ENCODE measurements at places on chromosomes 4 and X. TPM values are rescaled to one million over a fixed set of nuclear protein-coding genes. Genes with fewer than 3 reads are reported as not detected.

GRCh38 chrX:139126493-139126892, 404.0 kb upstream of the F9 start:
- DNase-seq: no peak

GRCh38 chr4:38099908-38100407, 139.8 kb downstream of the PTTG2 start:
- DNase-seq: no peak

GRCh38 chr4:38779790-38780189, 3.0 kb downstream of the TLR10 start:
- DNase-seq: no peak

GRCh38 chr4:15331930-15332329, 95.9 kb upstream of the C1QTNF7 start:
- DNase-seq: no peak

GRCh38 chr4:48033825-48034413, 17.3 kb downstream of the NIPAL1 start:
- DNase-seq: no peak

GRCh38 chr4:139599594-139600374, 43.8 kb upstream of the SETD7 start:
- DNase-seq: no peak

DNA sequence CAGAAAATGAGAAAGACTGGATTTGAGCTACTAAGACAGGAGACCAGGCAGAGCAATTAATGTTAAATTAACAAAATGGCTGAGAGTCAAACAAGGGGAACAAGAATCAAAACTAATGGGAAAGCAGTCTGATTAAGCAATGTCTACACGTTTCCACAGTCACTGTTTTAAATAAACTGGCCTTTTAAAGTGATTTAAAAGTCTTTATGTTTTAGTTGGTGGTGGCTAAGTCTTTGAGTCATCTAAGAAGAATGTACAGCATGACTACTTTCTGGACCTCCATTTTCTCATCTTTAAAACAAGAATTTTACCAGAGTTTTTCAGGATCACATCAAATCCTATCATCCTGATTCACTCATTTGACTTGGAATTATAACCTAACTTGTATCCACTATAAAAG, 233.8 kb downstream of the ENOX2 start:
- no peak for DNase-seq

DNA sequence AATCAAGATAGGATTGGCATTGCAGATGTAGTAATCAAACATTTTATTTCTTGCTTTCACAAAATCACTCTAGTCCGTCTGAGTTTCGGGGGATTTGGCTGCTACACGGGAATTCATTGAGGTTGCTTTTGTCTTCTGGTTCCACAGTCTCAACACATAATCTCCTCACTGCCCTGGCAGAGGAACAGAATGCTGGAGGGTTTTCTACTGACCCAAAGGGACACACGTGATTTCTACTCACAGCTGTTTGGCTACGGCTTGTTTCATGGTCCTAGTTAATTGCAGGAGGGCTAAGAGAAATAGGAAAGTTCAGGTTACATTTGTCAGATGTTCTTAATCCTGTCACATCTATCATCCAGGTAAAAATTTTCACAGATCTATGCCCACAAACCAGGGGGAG, 1811.6 kb downstream of the ARAP2 start:
- no peak for DNase-seq

- DNase-seq: no peak
Observed at GRCh38 chrX:13432414-13433297, 112.8 kb upstream of the ATXN3L start.

TMPRSS11E gene
- 2.0 TPM for total RNA-seq

GALNTL6 gene
- total RNA-seq: 1.7 TPM

ITM2A gene
- 5.9 TPM for total RNA-seq

GRCh38 chr4:180100433-180101344, 2142.5 kb upstream of the TENM3 start:
- no peak for DNase-seq

GRCh38 chr4:122652379-122652778, 31.5 kb upstream of the IL21 start:
- no peak for DNase-seq

GRCh38 chr4:160217352-160217751, 1114.5 kb downstream of the RAPGEF2 start:
- DNase-seq: no peak

ANK2 gene
- 18.6 TPM for total RNA-seq

DNA sequence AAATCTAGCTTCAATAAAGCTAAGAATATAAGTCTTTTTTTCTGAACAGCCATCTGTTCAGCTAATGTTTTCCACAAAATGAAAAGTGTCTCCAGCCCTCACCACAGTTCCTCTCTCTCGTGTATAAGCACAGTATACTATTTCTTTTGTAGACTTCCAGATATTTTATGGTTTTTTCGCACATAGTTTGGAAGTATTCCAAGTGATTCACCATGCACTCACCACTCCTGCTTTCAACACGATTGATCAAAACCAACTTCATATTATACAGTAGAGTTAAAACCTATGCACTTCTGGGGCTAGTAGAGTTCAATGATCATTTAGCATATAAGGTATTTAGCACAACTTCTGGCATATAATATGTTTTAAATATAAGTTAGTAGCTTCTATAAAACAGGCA, 105.8 kb upstream of the DCAF12L1 start:
- DNase-seq: no peak

- DNase-seq: no peak
Observed at GRCh38 chrX:110173192-110174175, 144.4 kb downstream of the AMMECR1 start.

NPY2R gene
- 0.43 TPM for total RNA-seq

DNA sequence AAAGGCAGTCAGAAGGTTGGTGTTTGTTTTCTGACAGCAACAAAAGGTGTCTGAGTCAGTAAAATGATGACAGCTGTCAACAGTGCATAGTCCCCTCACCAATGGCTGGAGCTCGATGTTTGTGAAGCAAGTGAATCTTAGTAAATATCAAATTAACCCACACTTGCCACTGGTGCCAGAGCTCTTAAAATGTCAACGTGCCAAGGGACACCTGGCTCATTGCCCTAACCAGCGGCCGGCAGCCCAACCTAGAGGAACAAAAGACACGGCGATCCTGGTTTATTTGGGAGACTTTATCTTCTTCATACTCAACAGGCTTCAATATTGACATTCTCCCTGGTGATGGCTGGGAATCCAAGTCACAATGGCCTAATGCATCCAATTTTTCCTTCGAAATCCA, 143.4 kb downstream of the CPEB2 start:
- no peak for DNase-seq

- no peak for DNase-seq
Observed at GRCh38 chrX:40283981-40284380, 186.2 kb upstream of the BCOR start.

GUCY1B1 gene
- 3.6 TPM for total RNA-seq

SLC39A8 gene
- 8.3 TPM for total RNA-seq

DNA sequence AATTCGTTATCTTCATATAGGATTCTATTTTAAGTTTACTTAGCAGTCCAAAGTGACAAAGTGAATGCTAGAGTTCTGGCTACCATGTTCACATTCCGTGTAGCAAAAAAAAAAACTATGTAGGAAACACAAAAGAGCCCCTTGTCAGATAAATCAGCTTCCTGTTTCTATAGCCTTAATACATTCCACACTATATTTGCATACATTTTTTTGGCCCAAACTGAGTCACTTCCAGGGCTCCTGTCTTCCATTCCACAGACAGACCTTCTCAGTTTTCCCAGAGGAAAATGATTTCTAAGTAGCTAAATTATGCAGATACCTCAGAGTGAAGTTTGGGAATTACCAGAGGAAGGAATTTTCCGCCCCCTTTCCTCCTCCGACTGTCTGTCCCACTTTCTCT, 841.9 kb upstream of the HS3ST1 start:
- DNase-seq: no peak

GAB1 gene
- total RNA-seq: 33.5 TPM

GRCh38 chr4:5933116-5933515, 40.2 kb upstream of the CRMP1 start:
- no peak for DNase-seq

MAGEB3 gene
- 0.45 TPM for total RNA-seq

RS1 gene
- total RNA-seq: not detected

HHIP gene
- total RNA-seq: 29.6 TPM

All from type B pancreatic cell (in vitro differentiated cells).